Bronchial epithelial cell (primary cell): ENCODE measurements at places on chromosomes 7 and 10. TPM values are rescaled to one million over a fixed set of nuclear protein-coding genes. Genes with fewer than 3 reads are reported as not detected.

SKIDA1 gene
- total RNA-seq: under 0.01 and 0.13 TPM in 2 replicates

OPN1SW gene
- not detected in 2 replicates for total RNA-seq

GRCh38 chr10:92274071-92274470 lies 16.8 kb downstream of the CPEB3 start:
- DNase-seq: no peak

DNA sequence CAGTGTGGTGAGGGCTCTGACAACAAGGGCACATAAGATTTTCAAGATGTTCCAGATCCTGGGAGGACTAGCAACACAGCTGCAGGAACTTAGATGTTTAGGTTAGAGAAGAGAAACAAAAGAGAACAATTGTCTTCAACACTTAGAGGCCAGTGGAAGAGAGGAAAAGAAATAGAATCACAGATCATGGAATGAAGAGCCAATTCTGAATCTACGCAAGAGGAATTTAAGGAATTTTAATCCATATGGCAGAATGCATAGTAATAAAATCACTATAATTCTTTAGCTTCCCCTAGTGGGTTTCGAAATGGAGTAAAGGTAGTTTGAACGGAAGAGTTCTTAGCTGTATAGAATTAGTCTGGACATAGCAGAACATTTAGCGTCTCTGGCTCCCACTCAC lies 114.6 kb upstream of the LRRTM3 start:
- no peak for DNase-seq

NRP1 gene
- 16.1 and 21.6 TPM in 2 replicates for total RNA-seq

FAM25G gene
- 1.4 TPM in 1 of 2 replicates, not detected in the other for total RNA-seq

TSPAN12 gene
- 1.6 and 2.7 TPM in 2 replicates for total RNA-seq

GRCh38 chr7:125668321-125668993 lies 738.8 kb upstream of the POT1 start:
- no peak for DNase-seq

METTL27 gene
- total RNA-seq: 0.26 and 3.3 TPM in 2 replicates

PLEKHA1 gene
- total RNA-seq: 35.3 and 38.9 TPM in 2 replicates

DNA sequence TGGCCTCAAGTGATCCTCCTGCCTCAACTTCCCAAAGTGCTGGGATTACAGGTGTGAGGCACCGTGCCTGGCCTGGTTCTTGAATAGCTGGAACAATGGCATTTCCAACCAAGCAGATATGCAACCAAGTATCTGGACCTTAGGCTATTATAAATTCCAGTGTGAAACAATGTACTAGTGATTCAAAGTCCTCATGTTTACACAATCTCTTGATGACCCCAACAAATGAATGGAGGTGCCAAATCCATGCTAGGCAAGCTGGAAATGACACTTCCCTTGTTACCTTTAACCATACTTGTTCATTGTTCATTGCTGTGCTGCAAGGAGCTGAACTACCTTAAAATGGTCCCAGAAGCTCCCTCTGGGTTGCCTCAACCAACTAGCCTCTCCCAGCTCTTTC lies 282.2 kb upstream of the KLF14 start:
- DNase-seq: peak; percentile 54

- no peak for DNase-seq
Measured at GRCh38 chr10:113474752-113475151, 78.1 kb upstream of the HABP2 start.

KCNMA1 gene
- total RNA-seq: 15.8 and 16.3 TPM in 2 replicates

HOGA1 gene
- 0.13 and 0.26 TPM in 2 replicates for total RNA-seq

- DNase-seq: no peak
Measured at GRCh38 chr10:3347413-3348182, 175.0 kb upstream of the PITRM1 start.

DNA sequence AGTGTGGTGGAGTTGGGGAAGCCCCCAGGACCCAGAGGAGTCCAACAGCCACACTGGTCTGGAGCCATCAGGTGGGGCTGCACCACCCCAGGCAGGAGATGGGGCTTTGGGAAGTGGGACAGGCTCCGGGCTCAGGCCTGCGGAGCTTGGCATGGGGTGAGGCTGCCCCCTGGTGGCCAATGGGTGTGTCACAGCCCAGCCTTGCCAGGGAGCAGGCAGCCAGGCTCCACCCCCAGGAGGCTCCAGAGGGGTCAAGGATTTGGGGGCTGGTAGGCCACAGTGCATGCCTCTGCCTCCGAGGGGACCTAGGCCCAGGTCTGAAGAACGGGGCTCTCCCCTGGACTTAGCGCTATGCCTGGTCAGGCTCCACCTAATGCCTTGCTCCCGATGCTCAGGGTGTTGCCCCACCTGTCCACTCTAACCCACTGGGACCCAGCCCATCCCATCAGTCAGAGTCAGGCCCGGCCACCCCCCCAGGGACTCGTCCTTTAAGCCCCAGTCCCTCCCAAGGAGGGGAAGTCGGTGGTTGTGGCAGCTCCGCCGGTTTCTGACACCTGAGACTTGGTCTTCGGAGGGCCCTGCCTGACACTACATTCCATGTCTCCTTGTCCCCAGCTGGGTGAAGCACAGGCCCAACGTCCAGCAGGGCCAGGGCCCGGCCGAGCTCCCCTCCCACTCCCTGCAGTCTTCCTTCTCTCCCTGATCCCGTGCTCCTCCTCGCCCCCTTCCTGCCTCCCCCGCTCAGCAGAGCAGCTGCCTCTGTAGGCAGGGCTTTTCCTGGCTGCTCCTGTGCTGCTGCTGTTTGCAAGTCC lies 11.3 kb upstream of the SAMD8 start:
- peak; percentile 37 for DNase-seq

GRCh38 chr7:131026297-131027000 lies 292.4 kb upstream of the KLF14 start:
- DNase-seq: peak; percentile 89

DNA sequence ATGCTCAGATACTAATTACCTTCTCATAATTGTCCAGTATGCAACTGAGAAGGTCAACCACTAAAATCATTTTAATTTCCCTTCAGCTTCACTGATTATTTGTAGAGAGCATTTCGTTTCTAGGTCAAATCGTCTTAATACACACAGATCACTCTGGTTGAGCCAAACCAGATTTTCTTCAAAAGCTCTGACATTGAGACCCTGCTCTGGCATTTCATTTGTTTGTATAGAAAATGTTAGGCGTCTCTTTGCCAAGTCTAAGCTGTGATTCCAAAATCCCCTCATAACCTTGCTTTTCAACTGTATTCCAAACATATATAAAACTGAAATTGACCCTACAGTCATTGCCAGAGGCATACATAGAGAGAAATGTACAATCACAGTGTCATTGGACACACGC lies 520.0 kb downstream of the CNTNAP2 start:
- DNase-seq: no peak

VAX1 gene
- not detected in 2 replicates for total RNA-seq

DRGX gene
- not detected in 2 replicates for total RNA-seq

GRCh38 chr10:119541046-119541445 lies 1.5 kb downstream of the RGS10 start:
- peak; percentile 42 for DNase-seq

- DNase-seq: no peak
Measured at GRCh38 chr7:31550432-31550831, 36.5 kb downstream of the ITPRID1 start.

AKR1C4 gene
- total RNA-seq: not detected in 2 replicates

SPACDR gene
- total RNA-seq: 0.38 and 0.53 TPM in 2 replicates

DNA sequence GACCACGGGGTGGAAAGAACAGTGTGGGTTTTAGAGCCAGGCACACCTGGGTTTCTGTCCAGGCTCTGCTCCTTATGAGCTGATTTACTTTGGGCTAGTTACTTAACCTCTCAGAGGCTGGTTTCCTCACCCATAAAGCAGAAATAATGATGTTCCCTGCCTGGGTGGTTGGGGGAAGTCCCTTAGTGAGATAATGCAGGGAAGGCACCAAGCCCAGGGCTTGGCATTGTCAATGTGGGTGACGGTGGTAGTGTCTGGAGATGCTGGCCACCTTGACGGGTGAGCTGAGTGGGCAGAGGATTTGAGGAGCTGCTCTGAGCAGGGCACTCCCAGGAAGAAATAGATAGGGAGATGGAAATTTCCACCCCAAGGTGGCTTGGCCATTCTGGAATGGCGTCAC lies 65.2 kb downstream of the SH2D4B start:
- no peak for DNase-seq

ASB10 gene
- total RNA-seq: not detected in 2 replicates

CNTNAP2 gene
- 0.26 and 0.51 TPM in 2 replicates for total RNA-seq

DNA sequence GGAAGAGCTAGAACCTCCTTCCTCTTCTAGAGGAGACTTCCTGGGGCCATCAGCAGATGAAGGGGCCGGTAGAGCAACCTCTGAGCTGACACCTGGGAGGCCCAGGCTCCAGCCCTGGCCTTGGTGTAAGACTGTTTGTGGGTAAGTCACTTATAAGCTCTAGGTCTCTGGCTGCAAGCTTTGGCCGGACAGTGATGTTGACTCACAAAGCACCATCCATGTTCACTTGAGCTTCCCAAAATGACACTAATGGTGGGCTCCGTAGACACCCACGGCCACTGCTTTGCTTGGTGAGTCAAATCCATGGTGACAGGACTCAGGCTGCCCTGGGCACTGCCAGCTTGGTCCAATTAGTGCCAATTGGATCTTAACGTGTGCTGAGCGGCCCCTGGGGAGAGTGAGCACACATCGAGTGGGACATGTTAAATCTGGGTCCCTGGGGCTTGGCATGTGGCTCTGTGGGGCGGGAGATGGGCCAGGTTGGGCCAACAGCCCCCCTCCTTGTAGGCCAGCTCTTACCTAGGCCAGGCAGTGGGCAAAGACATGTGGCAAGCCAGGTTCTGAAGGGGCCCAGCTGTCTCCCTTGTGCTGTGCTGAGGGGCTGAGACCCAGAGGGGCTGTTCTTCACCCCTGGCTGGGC lies 16.7 kb downstream of the NEURL1 start:
- no peak for DNase-seq

AVPI1 gene
- total RNA-seq: 89.2 and 99.3 TPM in 2 replicates

CCZ1B gene
- total RNA-seq: 57.7 and 84.0 TPM in 2 replicates

DNA sequence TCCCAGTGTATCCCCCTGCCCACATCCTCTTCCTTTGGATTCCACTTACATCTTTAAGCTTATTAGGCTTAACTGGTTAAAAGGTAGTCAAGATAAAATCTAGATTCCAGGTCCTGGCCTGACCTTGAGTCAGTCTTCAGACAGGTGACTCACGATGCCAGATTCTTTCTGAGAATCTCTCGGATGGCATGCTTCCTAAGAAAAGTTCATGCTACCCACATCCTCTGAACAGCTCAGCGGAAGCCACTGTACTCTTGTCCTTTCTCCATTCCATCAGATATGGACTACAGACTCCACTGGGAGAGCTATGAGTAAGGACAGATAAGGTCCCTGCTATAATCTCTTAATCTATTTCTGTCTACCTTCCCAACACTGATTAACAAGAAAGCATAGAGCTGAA lies 43.4 kb downstream of the DNMBP start:
- peak; percentile 91 for DNase-seq

GRCh38 chr10:101289541-101289940 lies 60.3 kb upstream of the LBX1 start:
- no peak for DNase-seq

DNA sequence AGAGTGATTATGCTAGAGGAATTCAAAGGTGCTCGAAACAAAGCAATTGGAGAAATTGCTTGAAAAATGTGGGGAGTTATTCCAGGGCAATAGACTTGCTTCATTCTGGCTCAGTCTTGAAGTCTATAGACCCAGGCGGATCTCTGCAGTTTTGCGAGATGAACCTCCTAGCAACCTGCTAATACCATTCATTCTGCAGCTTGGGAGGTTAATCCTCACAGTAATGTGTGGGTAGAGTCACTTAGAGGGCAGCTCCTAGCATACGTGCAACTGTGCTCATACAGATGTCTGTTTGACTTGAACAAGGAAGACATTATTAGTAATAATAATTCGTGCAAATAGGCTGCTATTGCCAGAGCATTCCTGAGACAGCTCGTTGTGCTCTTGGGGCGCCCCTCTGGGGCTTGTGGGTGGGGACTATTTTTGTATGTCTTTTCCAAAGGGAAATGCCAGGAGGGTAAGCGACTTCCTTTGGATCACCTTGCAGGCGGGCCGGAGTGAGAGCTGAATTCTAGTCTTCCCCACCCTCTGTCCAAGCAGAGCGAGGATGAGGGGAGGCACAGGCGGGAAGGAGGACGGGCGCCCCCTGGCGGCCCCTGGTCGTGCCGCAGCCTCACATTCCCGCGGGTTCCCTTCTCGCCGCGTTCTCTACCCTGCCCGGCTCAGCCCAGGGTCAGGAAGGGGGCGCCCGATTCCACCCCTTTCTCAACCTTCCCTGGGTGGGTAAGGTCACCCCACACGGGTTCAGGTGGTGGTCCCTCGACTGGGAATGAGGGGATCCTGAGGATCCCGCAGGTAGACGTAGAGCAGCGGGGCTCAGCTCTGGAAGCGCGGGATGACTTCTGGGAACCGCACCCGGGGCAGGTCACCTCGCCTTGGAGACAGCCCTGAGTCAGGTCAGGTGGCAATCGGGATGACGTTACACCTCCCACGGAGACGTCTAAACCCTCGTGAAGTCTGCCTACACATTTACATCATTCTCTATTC lies 241.5 kb downstream of the PHTF2 start:
- DNase-seq: no peak

ZC3HAV1L gene
- 6.3 and 11.1 TPM in 2 replicates for total RNA-seq

DNA sequence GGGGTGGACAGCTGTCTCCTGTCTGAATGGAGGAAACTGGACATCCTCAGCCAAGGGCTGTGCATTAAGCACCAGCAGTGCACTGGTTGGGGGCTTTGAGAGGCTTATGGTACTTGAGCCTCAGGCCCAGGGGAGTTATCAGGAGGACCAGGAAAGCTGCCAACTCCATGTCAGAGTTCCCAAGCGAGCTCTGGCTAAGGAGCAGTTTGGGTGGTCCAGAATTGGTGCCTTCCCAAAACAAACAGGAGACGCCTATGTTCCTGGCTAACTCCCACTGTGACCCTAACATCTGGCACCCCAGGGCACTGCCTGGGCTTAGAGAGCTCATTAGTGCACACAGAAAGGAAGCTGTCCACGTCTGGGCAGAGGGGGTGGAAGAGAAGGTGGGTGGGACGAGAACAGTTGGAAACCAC lies 408.6 kb upstream of the NPVF start:
- no peak for DNase-seq

- no peak for DNase-seq
Measured at GRCh38 chr7:16698200-16698905, 52.4 kb downstream of the BZW2 start.

PLEKHS1 gene
- not detected in 2 replicates for total RNA-seq

IL15RA gene
- total RNA-seq: 0.51 and 0.79 TPM in 2 replicates

DNA sequence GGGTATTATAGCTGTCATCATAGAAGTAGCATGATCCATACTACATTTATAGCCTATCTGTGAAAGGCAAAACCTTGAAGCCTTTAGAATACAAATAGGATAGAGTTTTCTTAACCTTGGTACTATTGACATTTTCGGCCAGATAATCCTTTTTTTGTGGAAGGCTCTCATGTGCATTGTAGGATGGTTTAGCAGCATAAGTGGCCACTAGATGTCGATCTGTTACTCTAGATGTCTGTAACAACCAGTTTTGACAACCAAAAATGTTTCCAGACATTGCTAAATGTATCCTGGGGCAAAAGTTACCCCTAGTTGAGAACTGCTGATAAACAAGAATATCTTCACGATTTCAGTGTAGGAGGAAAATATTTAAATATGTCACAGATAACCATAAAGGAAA lies 319.4 kb upstream of the GALNT17 start:
- DNase-seq: no peak

GRCh38 chr7:30678805-30679204 lies 3.5 kb downstream of the CRHR2 start:
- no peak for DNase-seq

GRCh38 chr10:72720814-72721660 lies 29.1 kb downstream of the MCU start:
- peak; percentile 22 for DNase-seq

SPDYE9 gene
- total RNA-seq: not detected in 2 replicates
